Fibroblast of skin of right quadriceps (primary cell): ENCODE measurements at places on chromosomes 2 and 18.

DNA sequence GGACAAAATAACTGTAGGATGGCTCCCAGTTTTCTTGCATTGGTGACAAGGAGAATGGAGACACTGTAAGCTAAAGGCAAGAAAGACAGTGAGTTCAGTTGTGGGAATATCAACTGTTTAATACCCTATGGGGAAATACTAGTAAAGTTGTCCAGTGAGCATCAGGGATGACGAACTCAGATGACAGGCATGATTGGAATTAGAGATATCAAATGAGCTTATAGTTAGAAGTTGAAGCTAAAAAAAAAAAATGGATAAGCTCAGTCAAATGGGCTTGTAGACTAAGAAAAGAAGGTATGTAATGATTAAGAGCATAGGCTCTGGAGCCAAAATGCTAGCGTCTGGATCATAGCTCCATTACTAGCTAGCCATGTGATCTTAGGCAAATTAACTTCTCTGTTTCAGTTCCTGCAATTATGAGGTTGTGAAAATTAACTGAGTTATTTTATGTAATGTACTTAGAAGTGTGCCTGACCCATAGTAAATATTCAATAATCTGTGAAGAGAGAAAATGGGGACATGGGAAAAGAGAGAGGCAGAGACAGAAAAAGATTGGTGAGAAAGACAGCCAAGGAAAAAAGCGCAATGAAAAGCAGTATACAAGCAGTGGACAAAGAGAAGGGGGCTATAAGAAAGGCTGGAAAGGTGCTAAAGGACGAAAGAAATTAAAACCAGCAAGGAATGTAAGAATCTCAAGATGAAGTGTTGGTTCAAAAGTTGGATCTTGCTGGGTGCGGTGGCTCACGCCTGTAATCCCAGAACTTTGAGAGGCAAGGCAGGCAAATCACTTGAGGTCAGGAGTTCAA, 95.7 kb upstream of the SLC39A10 start:
- peak; percentile 96 for DNase-seq

DNA sequence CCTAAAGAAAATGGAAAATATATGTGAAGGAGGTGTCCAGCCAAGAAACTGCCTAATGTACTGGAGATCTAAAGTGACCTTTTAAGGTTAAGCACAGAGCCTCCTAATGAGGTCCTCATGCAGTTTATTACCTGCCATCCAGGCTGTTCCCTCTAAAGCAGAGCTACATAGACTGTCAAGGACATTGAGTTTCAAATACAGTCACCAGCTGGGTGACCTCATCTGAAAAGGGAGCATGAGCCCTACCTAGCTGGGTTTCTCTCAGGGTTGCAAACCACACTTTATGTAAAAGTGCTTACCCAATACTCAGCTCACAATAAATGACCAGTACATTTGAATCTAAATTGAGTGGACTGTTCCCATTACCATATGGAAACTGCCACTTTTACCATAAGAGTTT, 65.4 kb upstream of the CTNNA2 start:
- no peak for DNase-seq

DNA sequence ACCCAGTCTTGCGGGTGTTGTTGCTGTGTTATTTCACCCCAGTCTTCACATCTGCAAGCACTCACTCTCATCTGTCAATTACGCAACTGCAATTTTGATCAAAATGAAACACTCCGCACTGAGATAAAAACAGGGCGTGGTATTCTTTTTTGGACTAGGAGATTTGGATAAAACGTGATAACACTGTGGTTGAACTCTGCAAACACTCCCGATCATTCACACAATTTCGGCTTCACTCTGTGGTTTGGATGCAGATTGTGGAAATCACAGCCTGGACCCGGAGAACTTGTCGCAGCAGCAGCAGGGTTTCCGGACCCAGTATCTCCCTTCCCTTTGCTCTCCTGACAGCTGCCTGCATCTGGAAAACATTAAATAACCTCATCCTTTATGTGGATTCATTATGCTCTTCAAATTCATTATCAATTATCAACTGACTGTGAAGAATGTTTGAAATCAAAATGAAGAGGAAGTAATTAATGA, 49.4 kb upstream of the APCDD1 start:
- no peak for DNase-seq

GRCh38 chr2:130846686-130847375, 10.1 kb downstream of the ARHGEF4 start:
- no peak for DNase-seq

GRCh38 chr18:33749834-33750233, 171.8 kb downstream of the ASXL3 start:
- no peak for DNase-seq

GRCh38 chr2:16181062-16181740, 240.9 kb downstream of the MYCN start:
- DNase-seq, result no peak

DNA sequence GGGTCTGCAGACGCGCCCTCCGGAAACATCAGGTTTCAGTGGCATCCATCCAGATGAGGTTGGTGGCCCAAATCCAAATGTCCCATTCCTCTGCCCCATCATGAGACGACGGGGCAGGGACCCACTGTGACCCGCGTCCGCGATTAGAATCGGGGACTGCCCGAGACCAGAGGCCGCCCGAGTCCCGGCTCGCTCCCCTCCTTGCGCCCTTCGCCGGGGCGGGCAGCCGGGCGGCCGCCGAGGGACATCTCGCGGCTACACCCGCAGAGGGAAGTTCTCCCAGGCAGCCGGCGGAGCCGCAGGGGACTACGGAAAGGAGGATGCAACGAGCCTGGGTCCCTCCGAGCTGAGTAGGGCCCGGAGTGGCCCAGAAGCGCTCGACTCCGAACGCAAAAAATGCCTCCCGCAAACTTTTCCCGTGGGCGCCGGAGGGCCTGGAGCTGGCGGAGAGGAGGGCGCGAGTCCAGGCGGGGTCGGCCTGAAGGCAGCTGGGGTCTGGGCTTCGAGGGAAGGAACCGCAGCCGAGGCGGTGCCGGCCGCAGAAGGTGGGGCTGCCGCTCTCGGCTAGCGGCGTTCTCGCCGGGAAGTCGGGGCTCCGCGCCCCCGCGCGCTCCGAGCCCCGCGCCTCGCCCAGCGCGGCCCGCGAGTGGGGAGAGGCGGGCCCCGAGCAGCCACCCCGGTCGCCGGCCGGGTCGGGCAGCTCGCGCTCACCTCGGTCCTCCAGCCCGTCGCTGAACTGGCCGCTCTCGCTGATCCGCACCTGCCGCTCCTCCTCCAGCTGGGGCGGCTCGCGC, 580 bp downstream of the TMEM163 start:
- no peak for DNase-seq

DNA sequence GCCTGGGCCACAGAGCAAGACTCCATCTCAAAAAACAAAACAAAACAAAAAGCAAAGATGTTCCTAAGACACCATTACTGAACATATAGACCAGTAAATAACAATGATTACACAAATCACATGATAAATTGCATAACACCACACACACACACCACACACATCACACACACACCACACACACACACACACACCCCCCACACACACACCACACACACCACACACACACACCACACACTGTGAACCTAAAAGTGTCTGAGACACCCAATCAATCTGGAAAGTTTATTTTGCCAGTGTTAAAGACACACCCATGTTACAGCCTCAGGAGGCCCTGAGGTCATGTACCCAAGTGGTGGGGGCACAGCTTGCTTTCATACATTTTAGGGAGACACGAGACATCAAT, 62.6 kb upstream of the ASAP2 start:
- no peak for DNase-seq

- no peak for DNase-seq
Observed at GRCh38 chr2:85758361-85759256, 4.8 kb downstream of the ATOH8 start.

- DNase-seq, result peak; percentile 44
Observed at GRCh38 chr2:154375579-154375931, 322.9 kb upstream of the KCNJ3 start.

GRCh38 chr2:225911019-225911418, 511.5 kb downstream of the NYAP2 start:
- DNase-seq, result no peak

DNA sequence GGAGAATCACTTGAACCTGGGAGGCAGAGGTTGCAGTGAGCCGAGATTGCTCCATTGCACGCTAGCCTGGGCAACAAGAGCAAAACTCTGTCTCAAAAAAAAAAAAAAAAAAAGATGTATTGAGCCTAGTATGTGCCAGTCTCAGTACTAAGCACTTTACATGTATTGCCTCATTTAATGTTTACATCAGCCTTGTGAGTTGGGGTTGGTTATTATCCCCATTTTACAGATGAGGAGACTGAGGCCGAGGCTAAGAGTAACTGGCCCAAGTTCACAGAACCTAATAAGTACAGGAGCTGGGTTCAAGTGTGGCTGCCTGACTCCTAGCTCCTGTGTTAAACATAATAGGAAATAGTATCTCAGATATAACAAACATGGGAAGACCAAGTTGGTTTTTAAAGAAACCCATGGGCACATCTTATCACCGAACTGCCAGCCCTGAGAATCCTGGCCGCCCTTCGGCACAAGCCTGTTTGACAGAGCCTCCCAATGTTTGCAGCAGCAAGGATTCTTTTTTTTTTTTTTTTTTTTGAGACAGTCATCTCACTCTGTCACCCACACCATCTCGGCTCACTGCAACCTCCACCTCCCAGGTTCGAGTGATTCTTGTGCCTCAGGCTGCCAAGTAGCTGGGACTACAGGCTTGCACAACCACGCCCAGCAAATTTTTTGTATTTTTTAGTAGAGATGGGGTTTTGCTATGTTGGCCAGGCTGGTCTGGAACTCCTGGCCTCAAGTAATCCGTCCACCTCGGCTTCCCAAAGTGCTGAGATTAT, 24.2 kb upstream of the GMPPA start:
- no peak for DNase-seq

DNA sequence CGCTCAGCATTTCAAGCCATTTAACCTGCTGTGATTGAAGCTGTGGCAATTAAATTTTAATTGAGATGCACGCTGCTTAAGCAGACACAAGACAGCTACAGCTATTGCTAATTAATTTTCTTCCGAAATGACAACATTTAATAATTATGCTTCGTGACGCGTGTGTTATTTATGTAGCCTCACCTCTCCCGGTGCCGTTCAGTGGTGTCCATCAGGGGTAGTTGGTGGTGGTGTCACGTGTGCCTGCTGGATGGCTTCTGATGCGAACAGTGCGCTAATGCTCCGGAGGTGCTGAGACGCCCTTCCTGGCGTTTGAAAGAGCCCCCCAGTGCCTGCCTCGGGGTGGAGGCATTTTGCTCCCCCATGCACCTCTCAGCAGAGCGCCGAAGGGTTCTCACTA, 39.5 kb downstream of the GLI2 start:
- no peak for DNase-seq

DNA sequence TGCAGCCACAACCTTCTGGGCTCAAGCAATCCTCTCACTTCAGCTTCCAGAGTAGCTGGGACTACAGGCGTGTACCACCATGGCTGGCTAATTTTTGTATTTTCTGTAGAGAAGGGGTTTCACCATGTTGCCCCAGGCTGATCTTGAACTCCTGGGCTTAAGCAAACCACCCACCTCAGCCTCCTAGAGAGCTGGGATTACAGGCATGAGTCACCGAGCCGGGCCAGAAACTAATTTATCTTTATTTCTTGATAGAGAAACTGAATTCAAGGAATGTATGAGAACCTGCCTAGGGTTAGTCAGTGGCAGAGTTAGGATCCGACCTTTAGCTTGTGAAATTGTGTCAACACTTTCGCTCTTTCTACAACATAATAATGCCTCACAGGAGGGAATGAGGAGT, 19.3 kb upstream of the ITGAV start:
- DNase-seq, result peak; percentile 58

DNA sequence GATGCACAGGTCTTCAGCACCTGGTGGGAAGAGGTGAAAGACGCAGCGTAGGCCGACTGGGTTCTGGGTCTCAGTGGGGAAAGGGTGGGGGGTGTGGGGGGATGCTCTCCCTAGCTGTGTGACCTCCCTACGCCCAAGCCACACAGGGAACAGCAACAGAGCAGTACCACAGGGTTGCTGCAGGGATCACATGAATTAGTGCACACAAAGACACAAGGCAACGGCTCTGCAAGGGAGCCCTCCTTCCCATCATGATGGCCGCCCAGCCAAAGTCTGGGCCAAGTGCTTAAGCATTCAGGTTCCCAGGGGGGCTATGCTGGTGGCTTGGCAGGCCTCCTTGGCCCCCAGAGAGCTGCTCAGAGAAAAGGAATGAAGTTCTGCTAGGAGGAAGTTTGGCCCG, 28.2 kb upstream of the GBX2 start:
- DNase-seq, result no peak

DNA sequence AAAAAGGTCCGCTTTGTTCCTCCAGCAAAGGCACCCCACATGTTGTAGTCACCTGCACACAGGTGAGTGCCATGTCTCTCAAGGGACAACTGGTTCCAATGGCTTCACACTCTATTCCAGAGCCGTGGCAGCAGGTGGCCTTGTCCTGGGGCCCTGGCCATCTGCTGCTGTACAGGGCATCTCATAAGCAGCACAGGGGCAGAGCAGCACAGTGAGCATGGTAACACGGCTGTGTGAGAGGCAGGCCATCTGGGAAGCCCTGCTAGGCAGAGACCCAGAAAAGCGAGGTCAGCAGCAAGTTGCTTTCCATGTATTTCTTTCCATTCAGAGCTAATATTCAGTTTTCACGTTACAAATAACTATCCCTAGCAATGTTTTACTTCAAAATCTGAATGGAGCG, 54.7 kb downstream of the CMPK2 start:
- DNase-seq, result no peak

DNA sequence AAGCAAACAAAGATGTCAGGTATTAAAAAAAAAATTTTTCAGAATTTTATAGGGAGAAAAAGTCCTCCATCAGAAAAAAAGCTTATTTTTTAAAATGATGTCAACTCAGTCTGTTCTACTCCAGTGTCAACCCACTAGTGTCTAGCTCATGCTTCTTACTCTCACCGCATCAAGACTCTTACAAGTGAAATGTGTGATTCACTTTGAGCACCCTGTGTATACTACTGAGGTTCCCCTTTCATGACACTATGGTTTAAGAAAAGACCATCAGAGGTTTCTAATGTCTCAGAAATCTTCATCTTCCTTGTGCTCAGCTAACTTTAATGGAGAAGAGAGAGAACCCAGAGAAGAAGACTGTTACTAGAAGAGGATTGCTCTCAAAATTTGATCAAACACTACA, 43.4 kb downstream of the FEZ2 start:
- no peak for DNase-seq

- no peak for DNase-seq
Observed at GRCh38 chr2:162199913-162200312, 43.3 kb downstream of the FAP start.

GRCh38 chr2:38394903-38395341, 17.8 kb upstream of the ATL2 start:
- peak; percentile 86 for DNase-seq

- DNase-seq, result no peak
Observed at GRCh38 chr18:6607343-6607742, 122.2 kb upstream of the ARHGAP28 start.

GRCh38 chr2:174023591-174024523, 58.7 kb upstream of the SP3 start:
- peak; percentile 91 for DNase-seq
